Dorsolateral prefrontal cortex (tissue), 122 donors: ENCODE measurements at places on chromosomes 16 and 17. TPM values are rescaled to one million over a fixed set of nuclear protein-coding genes. Genes with fewer than 3 reads are reported as not detected.

PIRT gene
- total RNA-seq = 2.4 TPM

BHLHA9 gene
- 2.6 TPM for total RNA-seq

SOCS1 gene
- total RNA-seq = not detected

MARVELD3 gene
- not detected for total RNA-seq

CBFB gene
- 43.6 TPM for total RNA-seq

METTL23 gene
- 16.2 TPM for total RNA-seq

TMEM170A gene
- 25.6 TPM for total RNA-seq

CDK5RAP3 gene
- 180 TPM for total RNA-seq

MYH1 gene
- total RNA-seq = 0.14 TPM

ZFP3 gene
- total RNA-seq = 9.1 TPM

EPN2 gene
- total RNA-seq = 95.4 TPM

HBQ1 gene
- 9.9 TPM for total RNA-seq

CCL14 gene
- total RNA-seq = not detected

TPSB2 gene
- 1.3 TPM for total RNA-seq

GRCh38 chr16:86044241-86044671 is 145.3 kb downstream of the IRF8 start:
- DNase-seq = no peak

- DNase-seq = no peak
Measured at GRCh38 chr17:1264196-1264595, 6.0 kb upstream of the BHLHA9 start.

DNA sequence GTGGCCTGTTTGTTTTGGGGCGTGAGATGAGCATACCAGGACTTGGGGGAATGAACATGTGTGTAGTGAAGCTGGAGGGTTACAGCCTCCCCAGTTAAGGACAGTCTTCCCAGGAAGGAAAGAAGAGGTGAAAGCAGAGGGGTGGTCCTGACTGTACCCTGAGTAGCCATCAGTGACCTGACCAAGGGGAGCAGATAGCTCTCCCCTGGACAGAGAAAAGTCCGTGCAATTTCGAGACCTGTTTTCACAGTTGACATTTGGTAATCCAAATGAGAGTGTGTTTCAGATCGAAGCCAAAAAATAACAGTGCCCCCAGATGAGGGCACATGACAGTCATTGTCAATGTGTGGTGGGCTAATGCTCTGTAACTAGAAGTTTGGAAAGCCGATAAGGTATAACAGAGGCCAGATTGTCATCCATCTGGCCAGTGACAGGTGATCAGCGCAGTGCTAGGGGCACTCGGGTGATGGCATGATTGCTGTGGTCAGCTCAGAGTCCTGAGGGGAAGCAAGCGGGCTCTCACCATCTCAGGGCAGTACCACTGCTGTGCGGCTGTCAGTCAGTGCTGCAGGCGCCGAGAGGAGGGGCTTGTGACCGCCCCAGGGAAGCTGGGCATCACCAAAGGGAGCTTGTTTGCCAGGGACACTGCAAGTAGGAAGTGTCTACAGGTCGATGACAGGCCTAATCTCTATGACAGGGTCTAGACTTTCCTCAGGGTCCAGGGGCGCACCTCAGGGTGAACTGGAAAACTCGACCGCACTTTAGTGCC is 1.1 kb upstream of the NME2 start:
- DNase-seq = no peak

DNA sequence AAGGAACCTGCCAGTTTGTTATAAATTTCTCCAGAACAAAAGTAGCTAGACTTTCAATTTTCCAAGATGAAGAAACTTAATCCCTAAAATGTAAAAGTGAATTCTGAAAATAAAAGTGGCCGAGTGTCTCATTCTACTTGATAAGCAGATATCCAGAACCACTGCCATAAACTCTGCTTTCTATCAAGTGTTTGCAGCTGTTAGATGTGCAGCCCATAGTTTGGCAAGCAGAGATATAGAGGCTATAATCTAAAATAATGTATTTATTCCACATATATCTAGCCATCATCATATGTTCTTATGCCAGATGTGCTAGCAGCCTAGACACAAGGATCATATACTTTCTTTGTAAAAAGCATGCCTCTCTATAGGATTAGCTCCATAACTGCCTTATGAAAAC is 14.7 kb upstream of the FBXL20 start:
- no peak for DNase-seq

- no peak for DNase-seq
Measured at GRCh38 chr17:4506175-4506813, 7.6 kb downstream of the SPNS2 start.

DNA sequence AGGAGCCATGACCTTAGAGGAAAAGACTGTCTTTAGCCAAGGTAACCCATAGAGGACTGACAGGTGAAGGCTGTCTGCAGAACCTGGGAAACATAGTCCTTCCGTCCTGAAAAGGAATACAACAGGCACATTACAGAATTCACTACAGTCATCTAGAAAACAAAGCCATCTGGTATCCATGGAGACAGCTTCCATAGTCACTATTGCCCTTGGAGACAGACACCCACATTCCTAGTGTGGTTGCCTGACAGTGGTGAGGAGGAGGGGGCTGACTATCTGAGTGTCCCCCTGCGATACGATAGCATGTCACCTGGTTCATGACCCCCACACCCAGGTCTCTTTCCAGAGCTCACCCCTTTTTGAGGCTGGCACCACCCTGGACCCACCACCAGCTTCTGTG is 254.7 kb downstream of the CDH13 start:
- no peak for DNase-seq

- DNase-seq = no peak
Measured at GRCh38 chr17:38601539-38602351, 4.0 kb downstream of the SRCIN1 start.

- no peak for DNase-seq
Measured at GRCh38 chr16:83051451-83051850, 424.7 kb downstream of the CDH13 start.

GRCh38 chr17:13953841-13954240 is 115.5 kb upstream of the COX10 start:
- DNase-seq = no peak

- DNase-seq = no peak
Measured at GRCh38 chr16:48511071-48511540, 98.9 kb downstream of the N4BP1 start.

- DNase-seq = no peak
Measured at GRCh38 chr16:89187032-89187769, 13.1 kb downstream of the SLC22A31 start.

- no peak for DNase-seq
Measured at GRCh38 chr17:63621229-63621683, 961 bp upstream of the MAP3K3 start.

DNA sequence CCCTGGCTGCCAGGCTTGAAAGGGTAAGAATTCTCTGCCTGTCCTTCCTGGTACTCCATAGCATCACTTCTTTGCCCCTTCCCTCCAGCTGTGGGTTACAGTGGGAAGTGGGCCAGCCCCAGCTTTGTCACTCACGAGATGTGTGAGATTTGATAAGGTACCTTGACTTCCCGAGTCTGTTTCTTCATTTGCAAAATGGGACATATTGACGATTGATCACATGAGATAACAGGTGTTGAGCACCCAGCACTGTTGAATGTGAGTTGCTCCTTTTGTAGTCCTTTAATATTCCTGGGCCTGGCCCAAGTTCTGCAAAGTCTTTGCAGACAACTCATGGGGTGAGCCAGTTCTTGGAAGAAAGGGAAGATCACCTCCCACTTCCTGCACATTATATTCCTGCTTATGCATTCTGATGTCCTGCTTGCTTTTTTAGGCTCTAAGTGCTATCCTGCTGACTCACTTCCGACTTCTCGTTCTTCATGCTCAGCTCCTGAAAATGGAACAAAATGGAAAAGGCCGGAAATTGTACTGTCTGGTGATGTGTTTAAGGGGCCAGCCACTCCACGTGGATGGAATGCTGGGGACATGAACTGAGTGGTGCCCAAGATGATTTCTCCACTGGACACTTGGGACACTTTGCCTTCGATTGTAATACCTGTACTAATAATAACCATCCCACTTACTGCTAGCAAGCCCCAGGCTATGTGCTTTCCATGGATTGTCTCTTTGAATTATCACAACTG is 8.3 kb upstream of the NLK start:
- no peak for DNase-seq

GRCh38 chr16:29290631-29291247 is 115.8 kb downstream of the NPIPB11 start:
- DNase-seq = peak; percentile 81

DNA sequence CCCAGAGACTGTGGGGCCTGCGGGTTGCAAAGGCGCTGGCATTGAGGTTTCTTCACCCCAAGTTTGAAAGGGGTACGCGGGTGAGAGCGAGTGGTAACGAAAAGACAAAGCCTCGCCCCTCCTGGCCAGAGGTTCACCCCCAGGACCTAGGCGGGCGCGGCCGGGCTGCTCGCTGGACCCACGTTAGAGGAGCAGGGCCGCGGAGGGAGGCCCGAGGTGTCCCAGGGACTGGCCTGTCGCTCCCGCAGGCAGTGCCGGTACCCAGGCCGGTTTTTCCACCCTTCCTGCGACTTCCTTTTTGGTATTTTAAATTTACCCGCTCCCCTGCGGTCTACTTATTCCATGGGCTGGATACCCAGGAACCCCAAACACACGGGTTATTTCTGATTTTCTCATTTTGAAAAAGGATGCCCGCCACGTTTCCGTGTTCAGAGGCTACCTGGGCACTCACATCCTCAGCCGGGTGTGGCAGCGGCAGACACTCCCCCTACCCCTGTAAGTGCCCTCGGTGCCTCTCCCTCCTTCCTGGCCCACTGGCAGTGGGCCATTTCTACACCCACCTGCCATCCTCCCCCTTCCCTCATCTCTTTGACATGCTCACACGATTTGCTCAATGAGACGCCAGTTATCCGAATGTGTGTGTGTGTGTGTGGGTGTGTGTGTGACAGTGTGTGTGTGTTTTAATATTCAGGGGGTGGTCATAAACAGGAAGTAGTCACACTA is 1.6 kb upstream of the FOXL1 start:
- DNase-seq = no peak

GRCh38 chr16:22933173-22933572 is 119.2 kb downstream of the HS3ST2 start:
- no peak for DNase-seq

DNA sequence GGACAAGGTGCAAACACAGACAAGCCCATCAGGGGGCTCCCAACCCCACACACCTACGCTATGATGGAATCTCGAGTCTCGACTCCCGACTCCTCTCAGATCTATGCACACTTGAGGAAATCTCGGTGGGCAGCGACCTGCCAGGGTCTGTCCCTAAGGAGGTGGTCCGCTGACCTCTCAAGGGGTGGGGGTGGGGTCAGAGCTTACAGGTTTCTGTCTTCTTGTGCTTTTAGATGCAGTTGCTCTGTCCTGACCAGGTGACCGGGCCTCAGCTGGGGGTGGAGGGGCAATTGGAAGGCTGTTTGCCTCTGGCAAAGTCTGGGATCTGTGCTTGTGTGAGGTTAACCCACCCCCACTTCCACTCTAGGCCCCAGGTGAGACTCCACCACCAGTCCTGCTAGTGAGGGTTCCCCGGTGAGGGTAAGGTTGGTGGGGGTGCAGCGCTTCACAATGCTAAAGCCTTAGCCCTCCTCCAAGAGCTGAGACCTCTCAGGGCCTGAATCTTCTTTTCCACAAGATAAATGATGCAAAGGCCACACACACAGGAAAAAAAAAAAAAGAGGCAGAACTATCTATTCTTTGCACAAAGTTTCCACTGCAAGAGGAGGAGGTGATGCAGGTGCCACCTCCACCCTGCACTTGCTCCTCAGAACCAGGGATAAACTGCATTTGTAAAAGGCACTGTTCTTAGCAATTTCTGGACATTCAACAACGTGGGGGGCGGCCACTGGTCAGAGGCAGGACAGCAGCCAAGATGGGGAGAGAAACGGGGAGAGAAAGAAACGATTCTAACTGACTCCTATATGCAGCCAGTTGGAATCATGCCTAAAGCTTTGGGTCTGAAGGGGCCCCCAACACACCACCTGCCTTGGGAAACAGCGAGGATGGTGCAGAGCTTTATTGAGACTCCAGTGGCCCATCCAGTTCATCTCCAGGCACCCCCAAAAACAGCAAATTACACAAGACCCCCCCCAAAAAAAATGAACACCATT is 4.1 kb downstream of the CISD3 start:
- no peak for DNase-seq

DNA sequence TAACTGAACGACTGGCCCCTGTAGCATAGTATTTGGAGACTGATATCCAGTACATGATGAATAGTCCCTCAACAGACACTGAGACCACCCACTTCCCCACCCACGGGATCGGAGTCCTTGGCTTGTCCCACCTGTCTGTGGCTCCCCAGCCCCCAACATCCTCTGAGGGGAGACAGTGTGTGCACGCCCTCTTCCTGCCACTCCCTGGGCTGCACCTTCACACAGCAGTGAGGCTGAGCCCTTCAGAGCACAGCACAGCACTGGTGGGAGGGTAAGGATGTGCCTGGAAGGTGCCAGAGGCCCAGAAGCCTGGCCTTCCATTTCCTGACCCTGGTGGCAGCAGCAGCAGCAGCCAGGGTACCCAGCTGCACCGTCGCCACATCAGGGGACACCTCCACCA is 11.0 kb downstream of the DNASE1 start:
- DNase-seq = no peak

- DNase-seq = no peak
Measured at GRCh38 chr17:67773246-67773645, 52.1 kb upstream of the BPTF start.

GRCh38 chr16:4700380-4700996 is 7.1 kb downstream of the NUDT16L1 start:
- no peak for DNase-seq

- peak; percentile 82 for DNase-seq
Measured at GRCh38 chr17:32253117-32253611, 12.5 kb upstream of the RHBDL3 start.

GRCh38 chr17:1108765-1109605 is 70.8 kb downstream of the ABR start:
- DNase-seq = no peak

- DNase-seq = no peak
Measured at GRCh38 chr17:67111327-67111726, 67.0 kb downstream of the CACNG1 start.

GRCh38 chr16:23436951-23437350 is 16.0 kb downstream of the COG7 start:
- no peak for DNase-seq

- DNase-seq = no peak
Measured at GRCh38 chr16:84617041-84617790, 662 bp downstream of the COTL1 start.
